ENCODE measurements at places on chromosomes 6 and 20.

- no peak for DNase-seq
Observed at GRCh38 chr6:3610921-3611320, 140.6 kb downstream of the PXDC1 start.

DNA sequence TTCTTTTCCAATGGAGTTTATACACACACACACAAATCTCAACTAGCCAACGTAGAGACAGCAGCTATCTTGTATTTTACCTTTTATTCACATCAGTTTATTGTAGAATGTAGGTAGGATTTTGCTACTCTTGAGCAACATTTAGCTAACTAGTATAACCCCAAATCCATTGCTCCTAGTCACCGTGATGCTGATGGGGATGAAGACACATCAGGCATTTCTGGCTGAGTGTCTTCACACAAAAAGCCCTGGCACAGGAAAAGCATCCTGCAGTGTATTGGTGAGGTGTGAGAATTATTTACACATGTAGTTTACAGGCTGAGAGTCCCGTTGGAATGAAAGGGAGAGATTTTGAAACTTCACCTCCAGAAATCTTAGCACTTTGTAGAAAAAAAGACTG, 65.9 kb upstream of the FBXL4 start:
- no peak for DNase-seq

- no peak for DNase-seq
Observed at GRCh38 chr6:142414462-142415250, 112.8 kb downstream of the ADGRG6 start.

DNA sequence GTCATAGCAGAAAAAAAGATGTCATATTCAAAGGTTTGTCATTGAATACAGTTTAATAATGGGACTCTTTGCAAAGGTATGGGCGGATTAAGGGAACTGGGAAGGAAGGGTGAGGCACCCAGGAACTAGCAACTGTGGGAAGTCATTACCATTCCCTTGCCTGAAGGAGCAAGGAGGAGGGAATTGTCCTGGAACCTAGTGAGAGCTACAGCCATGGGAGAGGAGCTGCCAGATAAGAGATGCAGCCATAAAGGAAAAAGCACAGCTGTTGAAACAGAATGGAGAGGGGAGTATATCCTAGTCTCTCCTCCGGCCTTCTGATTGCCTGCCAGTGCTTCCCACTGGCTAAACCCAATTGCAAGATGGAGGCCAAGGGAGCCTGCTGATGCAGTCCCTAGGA, 250.6 kb downstream of the BCKDHB start:
- DNase-seq: no peak

DNA sequence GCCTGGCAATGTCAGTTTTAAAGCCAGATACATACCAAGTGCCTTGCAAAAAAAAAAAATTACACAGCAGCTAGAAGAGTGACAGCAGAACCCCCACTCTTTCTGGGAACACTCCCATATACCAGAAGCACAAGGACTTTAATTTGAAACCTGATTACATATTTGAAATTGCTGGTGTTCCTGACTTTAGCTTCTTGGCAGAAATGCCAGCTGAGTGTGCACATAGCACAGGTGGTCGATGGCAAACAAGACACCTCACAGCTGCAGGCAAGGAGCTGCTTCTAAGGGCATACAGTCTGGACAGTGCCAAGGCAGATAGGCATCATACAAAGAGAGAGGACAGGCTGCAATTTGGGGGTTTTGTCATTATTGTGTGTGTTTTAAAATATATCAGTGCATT, 150.7 kb upstream of the SGK1 start:
- DNase-seq: no peak

DNA sequence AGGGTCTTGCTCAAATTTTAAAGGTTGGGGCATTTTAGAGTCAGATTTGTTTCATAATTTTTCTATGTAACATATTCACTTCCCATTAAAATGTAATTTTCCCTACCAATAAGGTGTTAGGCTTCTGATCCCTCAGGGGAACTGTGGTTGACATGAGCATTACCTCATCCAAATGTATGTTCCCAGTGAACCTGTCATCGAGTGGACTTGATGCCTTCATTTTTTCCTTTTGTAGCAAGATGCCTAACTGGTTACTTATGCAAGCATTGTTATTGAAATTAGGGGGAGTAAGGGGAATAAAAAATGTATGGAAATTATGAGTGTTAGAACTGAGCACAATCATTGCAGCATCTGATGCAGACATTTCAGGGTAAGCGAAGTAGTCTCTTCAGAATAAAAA, 360.5 kb downstream of the BCKDHB start:
- no peak for DNase-seq

- DNase-seq: no peak
Observed at GRCh38 chr20:58956078-58956477, 25.0 kb upstream of the NELFCD start.

- DNase-seq: no peak
Observed at GRCh38 chr20:49866051-49866450, 49.3 kb downstream of the SPATA2 start.

- DNase-seq: no peak
Observed at GRCh38 chr20:6185268-6185667, 62.4 kb upstream of the FERMT1 start.

GRCh38 chr6:53566755-53567154, 21.9 kb upstream of the GCLC start:
- no peak for DNase-seq

GRCh38 chr6:81725127-81725526, 27.4 kb downstream of the TENT5A start:
- DNase-seq: no peak

DNA sequence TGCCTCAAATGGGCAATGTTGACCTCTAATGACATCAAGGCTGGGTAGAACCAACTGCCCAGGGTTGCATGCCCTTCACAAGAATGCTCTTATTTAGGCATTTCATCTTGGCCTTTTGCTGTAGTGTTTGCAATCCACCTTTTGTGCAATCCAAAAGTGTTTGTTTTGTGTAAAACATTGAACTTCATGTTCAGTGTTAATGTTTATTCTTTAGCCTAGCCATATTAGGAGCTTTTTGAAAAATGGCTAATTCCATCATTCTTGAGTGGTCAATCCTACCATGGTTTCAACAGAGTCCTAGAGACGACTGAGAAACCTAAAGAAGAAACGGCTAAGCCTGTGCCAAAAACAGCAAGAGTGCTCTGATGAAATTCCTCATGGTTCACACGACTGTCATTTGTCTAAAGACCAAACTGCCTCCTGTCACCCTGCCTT, 279.6 kb upstream of the PRDM1 start:
- no peak for DNase-seq

DNA sequence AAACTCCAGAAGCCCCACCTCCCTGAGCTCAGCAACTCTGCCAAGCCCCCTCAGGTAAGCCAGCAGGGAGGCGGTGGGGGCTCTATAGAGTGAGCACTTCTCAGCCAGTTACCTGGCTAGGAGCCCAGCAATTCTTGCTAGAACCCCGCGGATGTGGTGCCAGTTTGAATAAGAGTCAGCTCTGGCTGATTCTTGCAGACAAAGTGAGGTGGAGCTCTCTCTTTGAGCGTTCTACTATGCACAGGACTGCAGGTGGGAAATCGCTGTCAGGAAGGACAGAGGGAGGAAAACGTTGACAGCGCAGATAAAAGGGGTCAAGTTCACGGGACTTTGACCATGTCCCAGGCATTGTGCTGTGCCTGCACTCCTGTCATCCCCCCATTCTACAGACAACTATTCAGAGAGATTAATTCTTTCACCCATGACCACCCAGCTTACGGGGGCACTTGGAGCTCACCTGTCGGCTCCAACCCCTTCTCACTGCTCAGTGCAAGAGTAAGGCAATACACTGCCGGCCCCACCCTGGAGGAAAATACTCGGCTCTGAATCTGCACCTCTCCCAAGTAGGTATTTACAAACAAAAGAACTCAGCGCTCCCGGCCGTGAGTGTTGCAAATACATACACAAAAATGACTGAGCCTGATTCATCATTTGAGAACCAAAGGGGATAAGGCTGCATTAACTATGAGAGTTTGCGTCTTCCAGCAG, 92.9 kb downstream of the ANKRD60 start:
- DNase-seq: no peak

DNA sequence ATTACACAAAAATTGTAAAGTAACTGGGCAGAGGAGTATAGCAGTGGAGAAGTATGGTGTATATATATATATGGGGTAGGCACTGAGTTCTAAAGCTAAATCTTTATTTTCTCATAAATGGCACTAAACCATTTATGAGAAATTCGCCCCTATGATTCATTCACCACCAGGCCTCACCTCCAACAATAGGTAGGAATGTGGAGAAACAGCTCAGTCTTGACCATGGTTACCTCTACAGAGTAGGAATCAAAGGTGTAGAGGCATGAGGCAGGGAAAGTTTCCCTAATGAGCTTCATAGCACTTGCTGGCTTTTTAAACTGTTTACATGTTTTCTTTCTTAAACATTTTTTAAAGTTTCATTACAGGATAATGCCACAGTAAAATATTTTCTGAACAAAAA, 36.9 kb upstream of the SUMO4 start:
- no peak for DNase-seq

- DNase-seq: no peak
Observed at GRCh38 chr6:132464538-132465256, 48.2 kb downstream of the STX7 start.

DNA sequence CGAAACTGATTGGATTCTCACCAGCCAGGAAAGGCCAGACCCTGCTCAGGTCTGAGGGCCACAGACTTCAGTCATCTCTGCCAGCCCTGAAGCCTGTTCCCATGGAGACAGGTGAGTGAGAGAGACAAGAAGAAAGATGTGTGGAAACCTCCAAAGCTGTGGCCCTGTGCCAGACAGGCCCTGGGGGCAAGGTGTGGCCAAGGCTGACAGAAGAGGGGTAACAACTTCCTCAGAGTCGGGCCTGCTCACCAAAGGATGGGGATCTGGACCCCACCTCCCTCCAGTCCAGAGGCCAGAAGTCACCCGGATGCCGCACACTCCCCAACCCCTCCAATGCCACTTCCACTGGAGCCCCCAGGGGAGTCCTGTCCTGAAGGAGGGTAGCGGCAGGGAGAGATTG, 73.6 kb downstream of the MDGA1 start:
- DNase-seq: no peak

- DNase-seq: no peak
Observed at GRCh38 chr6:10441004-10441654, 26.3 kb upstream of the TFAP2A start.

- DNase-seq: no peak
Observed at GRCh38 chr20:5065879-5066383, 53.8 kb downstream of the PCNA start.

DNA sequence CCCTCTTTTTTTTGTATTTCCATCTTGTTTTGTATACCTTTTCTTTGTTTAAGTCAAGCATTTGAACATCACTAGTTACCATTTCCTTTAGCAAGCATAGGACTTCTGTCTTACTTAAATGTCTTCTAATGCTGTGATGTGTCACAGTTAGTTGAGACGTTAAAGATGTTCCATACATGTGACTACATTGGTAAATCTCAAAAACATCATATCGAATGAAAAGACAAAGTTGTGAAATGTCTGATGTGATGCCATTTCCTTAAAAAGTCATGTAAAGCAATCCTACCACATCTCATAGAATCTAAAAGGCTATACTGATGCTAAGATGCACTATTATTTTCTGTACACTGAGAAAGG, 26.8 kb downstream of the SLC16A10 start:
- DNase-seq: no peak

DNA sequence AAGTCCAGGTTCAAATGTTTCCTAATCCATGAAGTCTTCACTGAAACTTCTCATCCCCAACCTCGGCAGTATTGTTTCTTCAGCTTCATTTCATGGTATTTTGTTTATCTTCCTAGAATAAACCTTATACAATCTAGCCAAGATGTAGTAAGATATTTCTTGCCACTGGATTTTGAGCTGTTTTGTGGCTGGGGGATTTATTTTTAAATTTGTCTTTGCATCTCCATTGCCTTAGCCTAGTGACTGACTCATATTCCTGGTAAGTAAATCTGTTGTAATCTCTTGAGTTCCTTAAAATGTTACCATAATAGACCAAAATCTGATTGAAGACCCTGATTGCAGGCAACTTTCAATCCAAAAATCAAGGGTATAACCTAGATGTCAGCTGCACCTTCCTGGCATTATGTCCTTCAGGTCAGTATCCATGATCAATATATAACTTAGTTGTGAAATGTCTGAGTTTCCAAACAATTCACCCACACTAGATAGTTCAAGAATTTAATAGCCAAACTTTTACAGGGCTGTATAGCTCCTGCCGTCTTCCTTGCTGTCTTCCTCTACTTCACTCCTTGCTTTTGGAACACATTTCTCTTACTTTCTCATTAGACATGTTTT, 4.7 kb upstream of the TRMT11 start:
- DNase-seq: no peak

DNA sequence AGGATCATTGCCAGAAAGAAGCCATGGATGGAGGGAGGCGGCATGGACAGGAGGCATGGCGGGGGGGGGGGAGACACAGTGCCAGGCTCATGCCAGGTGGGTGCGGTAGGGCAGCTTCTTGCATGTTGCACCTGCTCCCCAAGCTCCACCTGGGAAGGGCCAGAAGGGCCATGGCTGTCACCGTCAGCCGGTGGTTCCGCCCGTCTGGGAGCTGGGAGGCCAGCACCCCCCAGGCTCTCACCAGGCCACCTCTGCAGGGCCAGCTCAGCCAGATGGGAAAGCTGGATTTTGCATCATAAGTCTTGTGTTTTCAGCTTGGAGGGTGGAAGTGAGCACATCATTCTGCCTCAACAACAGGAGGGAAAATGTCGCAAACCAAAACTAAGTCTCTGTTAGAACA, 404.7 kb downstream of the TAF4 start:
- DNase-seq: no peak

- DNase-seq: no peak
Observed at GRCh38 chr20:54250691-54251090, 42.8 kb downstream of the PFDN4 start.

DNA sequence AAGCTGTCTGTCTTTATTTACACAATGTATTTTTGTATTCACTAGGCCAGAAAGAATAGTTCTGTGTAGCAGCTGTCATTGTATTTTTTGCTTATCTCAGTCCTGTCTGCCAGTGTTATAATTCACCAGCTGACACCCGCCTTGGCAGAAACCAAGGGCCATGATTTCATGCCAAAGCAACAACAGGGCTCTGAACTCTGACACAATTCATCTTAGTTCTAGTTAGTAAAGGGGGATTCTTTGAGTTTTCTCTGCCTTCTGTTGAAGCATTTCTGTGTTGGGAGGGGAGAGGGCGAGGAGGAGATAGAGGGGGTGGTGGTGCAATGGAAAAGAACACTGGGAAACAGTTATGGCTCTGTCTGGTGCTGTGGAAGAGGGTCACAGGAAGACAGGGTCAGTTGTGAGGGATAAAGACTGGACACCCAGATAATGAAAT, 684.6 kb upstream of the MARCKS start:
- DNase-seq: peak; percentile 33

DNA sequence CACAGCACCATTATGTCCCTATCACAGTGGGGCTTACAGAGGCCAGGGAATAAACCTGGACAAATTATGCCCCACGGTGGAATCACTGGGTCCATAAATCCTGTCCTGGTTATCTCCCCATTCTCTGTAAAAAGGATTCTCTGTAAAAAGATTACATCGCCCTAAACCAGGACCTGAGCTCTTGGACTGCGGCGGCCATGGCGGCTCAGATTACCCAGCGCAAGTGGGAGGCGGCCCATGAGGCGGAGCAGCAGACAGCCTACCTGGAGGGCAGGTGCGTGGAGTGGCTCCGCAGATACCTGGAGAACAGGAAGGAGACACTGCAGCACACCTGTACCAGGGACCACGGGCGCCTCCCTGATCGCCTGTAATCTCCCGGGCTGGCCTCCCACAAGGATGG, 8.4 kb upstream of the HLA-A start:
- no peak for DNase-seq

Measured in hypothalamus (tissue), 51 donors.